NCI-H2107 (cell line): ENCODE measurements at places on chromosomes 3 and 15.

GRCh38 chr3:71702131-71703024 lies 22.8 kb downstream of the EIF4E3 start:
- no peak for DNase-seq

DNA sequence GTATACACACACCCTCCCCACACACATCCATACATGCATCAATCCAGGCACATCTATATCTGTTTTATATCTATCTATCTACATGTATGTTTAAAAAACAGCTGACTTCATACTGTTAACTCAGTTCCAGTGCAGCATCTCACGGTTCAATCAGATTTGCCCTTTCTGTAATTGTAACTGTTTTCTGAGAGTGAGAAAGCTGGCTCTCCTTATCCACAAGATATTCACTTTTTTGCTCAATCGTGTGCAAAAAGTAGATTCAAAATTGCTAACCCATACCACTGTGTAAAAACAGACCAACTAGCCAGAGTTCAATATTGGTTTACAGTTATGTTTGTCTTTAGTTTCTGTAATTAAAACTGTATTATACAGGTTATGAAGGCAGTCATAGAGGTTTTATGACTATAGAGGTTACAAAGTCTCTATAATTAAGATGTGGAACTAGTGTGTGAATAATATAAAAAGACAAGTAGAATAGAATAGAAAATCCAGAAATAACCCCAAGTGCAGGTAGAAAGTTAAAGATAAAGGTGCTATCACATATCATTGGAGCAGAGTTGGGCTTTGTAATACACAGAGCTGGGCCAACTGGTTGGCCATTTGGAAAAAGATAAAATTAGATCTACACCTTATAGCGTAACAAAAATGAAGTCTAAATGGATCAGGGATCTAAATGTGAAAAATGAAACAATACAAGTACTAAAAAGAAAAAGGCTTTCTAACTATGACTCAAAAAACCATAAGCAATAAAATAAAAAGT lies 20.1 kb upstream of the MCF2L2 start:
- DNase-seq = no peak

- no peak for DNase-seq
These were observed 436.8 kb upstream of the DPPA4 start for GRCh38 chr3:109774108-109774507.

- no peak for DNase-seq
These were observed 219.3 kb upstream of the COL8A1 start for GRCh38 chr3:99419116-99419515.

DNA sequence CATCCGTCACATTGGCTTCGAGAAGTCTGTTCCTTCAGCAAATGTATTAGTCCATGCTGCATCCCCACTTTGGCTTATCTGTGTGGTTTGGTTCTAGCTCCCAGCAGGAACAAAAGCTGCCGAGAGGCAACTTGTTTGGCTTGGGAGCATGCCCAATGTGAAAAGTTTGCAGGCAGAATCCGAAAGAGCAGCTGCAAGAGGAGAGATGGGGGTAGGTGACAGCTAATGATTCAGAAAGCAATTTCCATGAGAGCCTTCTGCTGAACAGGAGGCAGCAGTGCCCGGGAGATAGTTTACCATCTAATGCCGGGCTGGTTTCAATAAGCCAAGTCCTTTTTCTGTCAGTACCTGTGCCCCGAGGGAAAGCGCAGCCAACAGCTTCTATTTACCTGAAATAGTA lies 60.2 kb downstream of the GRM7 start:
- no peak for DNase-seq
